ENCODE measurements at places on chromosomes 1 and 21.
A peak's percentile ranks its signal among the peaks of the same experiment; 100 is the strongest.

GRCh38 chr1:85818371-85818770 lies 110.1 kb upstream of the ZNHIT6 start:
- DNase-seq = no peak

DNA sequence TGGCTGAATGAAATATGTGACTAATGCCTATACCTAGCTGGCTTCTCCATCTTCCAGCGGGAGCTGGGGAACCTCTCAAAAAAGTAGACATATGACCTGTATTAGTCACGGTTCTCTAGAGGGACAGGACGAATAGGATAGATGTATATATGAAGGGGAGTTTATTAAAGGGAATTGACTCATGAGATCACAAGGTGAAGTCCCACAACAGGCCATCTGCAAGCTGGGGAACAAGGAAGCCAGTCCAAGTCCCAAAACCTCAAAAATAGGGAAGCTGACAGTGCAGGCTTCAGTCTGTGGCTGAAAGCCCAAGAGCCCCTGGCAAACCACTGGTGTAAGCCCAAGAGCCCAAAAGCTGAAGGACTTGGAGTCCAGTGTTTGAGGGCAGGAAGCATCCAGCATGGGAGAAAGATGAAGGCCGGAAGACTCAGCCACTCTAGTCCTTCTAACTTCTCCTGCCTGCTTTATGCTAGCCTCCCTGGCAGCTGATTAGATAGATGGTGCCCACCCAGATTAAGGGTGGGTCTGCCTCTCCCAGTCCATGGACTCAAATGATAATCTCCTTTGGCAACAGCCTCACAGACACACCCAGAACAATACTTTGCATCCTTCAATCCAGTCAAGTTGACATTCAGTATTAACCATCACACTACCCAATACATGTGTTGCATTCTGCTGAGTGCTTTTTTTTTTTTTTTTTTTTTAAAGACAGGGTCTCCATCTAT lies 19.6 kb downstream of the OLIG1 start:
- DNase-seq = no peak

- DNase-seq = no peak
These were observed 56.6 kb downstream of the SMYD2 start for GRCh38 chr1:214337511-214337910.

GRCh38 chr1:103859721-103860120 lies 110.0 kb downstream of the AMY1C start:
- DNase-seq = no peak

DNA sequence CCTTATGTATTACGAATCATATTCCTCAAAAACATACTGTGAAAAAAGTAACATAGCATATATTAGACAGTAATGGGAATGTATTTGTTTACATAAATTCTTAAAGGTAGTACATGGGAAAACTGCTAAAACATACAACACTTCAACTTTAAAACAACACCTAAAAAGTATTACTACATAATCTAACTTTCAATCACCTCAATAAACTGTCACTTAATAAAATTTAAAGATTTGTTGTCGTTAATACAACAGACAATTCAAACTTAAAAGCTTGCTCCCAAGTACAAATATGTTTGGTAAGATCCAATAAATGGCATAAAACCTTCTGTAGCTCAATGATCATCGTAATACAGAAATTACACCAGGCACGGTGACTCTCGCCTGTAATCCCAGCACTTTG lies 3.7 kb downstream of the ARID4B start:
- no peak for DNase-seq

- peak; percentile 39 for DNase-seq
These were observed 12.3 kb downstream of the OR2T11 start for GRCh38 chr1:248622570-248623001.

DNA sequence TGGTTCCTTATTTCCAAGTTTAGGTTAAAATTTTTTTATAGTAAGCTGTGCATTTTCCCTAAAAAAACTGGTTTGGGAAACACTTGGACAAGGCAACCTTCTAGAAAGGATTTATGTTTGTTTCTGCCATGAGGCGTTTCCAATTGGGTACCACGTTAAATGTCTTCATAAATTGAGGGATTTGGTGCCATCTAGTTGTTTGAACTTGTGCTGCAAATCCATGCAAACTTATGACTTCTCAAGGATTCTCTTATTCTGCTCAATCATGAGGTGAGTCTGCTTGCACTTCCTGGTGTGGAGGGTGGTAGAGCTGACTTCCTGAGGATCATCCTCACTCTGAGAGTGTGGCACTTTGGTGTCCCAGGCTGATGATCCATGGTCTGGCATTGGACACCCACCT lies 123.3 kb downstream of the PCNX2 start:
- DNase-seq = no peak

GRCh38 chr1:207497941-207498340 lies 2.0 kb downstream of the CR1 start:
- no peak for DNase-seq

- no peak for DNase-seq
These were observed 102.9 kb downstream of the PTPRC start for GRCh38 chr1:198741744-198742143.
